Inflammatory macrophage treated with lipopolysaccharide for 4 hours (primary cell): ENCODE measurements at places on chromosomes 4 and X.

GRCh38 chr4:184234155-184234554 is 16.5 kb upstream of the ENPP6 start:
- DNase-seq = no peak

DNA sequence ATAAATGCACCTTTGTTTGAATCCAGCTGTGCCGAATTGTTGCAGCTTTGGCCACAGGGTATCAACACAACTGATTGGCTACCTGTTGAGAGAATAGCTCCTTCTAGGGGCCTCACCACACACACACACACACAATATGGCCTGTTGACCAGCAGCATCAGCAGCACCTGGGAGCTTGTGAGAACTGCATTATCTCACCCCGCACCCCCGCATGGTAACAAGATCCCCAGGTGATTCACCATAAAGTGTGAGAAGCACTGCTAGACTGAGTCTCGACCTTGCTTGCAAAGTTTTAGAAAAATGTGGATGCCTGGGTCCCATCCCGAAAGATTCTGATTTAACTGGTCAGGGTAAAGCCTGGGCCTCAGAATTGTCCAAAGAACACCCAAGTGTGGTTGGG is 176.9 kb upstream of the PRPS2 start:
- DNase-seq = no peak

DNA sequence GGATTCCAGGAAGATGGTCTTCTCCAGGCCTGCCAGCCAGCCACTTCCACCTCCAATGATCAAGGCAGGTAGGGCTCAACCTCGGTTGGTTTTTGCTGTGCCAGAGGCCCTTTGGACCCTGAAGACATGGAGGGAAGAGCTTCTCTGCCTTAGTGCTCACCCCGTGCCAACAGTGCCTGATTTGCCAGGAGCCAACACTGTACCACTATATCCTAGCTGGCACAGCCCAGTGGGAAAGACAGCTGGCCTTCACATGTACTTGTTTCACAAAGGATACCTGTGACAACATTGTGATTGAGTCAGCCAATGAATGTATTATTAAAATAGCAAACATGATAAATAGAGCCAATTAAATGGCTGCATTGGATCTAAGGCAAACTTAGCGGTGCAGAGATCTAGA is 51.9 kb upstream of the PRPS1 start:
- no peak for DNase-seq

- DNase-seq = no peak
These were observed 148.6 kb downstream of the EPHA5 start for GRCh38 chr4:65521666-65522065.

- DNase-seq = no peak
These were observed 519.2 kb downstream of the PCDH10 start for GRCh38 chr4:133668061-133668851.

DNA sequence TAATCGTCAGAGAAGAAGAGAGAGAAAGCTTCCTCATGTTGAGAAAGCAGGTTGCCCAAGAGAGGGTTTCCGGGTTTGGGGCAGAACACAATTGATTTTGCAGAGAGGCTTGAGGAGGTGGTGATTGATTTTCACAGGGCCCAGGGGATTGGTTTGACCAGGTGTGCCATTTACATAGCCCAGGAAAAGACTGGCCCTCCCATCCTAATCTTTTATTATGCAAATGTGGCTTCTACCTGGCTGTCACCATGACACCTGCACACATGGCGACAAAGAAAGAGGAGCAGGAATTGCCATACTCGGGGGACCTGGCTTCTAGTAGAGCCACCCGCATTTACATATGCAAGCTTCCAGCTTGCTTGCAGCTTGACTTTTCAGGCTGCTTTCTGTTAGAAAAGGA is 405.3 kb downstream of the PPP4R3C start:
- DNase-seq = no peak

GRCh38 chrX:123340696-123341095 is 156.6 kb downstream of the GRIA3 start:
- no peak for DNase-seq

DNA sequence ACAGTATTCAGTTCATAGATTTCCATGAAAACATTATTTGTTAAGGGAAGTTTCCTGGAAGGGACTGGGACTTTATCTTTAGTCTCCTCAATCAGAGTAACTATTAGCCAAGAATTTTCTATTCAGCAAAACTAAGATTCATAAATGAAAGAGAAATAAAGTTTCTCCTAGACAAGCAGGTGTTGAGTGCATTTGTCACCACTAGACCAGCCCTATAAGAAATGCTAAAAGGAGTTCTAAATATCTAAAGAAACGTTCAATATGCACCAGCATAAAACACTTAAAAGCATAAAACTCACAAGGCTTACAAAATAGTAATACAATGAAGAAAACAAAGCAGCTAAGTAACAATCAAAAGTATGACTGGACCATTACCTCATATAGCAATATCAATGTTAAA is 423.0 kb downstream of the TECRL start:
- no peak for DNase-seq

DNA sequence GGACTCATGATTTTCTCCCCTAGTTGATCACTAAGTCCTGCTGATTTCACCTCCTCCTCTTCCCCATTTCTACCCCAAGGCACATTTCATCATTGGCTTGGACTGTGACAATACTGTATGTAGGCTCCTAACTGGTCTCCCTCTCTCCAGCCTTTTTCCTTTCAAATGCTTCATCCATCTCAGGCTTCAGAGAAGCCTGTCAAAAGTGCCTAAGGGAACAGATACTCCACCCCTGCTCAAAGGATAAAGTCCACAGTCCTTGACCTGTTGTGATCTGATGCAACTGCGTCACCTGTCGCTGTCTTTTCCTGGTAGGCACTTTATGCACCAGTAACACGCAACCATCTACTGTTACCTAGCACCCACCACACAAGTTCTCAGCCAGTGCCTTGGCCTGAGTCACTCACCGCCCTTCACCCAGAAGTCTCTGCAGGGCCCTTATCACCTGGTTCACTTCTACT is 12.8 kb downstream of the SCARB2 start:
- peak; percentile 82 for DNase-seq

DNA sequence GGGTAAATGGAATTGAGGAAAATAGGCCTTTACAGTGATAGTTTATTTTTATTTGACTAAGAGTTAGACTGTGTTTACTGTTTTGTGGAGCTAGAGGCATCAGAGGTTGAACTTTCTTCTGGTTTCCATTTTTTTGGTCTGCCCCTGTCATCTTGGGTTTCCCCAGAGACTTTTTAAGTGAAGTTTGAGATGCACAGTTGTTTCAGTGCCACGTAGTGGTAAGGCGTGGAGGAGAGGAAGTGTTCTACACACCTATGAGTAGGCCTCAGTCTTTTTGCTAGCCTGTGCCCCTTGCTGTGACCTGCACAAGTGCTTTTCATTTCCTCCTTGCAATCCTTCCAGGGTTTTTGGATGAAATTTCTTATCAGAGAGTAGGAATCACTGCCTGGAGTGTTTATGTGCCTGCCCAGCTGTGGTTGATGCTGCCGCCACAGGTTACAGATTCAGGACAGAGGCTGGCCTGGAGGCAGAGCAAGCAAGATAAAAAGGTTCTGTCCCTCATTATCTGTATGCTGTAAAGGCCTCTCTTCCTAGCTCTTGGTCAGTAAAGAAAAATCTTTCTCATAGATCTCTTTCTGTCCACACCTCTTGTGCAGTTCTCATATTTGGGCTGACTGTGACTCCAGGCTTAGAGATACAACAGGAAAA is 12.5 kb upstream of the HSFX4 start:
- no peak for DNase-seq

GRCh38 chrX:145735036-145735435 is 82.6 kb upstream of the SLITRK2 start:
- no peak for DNase-seq

DNA sequence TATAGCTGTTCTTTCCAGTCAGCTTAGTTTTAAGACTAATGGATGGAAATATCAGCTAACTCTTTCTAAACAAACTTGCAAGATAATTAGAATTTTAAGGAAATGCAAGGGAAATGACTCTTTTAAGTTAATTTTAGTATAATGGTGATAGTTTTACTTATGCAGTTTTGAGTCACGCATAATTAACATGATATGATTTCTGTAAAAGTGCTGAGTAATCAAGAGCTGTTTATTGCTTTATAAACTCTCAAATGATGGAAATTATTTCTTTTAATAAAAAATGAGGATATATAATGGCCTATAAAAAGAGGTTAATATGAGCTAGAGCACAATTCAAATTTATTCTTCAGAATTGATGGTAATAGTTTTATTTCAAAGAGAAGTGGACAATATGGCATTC is 385.9 kb downstream of the GLUD2 start:
- DNase-seq = no peak

DNA sequence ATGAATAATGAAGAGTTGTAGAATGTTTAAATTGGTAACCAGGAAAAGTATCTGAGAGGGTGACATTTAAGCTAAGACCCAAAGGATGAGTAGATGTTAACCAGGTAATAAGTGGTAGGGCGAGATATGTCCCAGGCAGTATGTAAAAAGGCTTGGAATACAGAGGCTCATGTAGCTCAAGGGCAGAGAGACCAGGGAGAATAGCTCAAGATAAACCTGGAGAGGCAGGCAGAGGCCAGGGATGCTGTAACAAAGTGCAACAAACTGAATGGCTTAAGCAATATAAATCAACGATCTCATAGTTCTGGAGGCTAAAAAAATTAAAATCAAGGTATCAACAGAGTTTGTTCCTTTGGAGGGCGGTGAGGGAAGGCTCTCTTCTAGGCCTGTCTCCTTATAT is 660.8 kb downstream of the KLHL13 start:
- no peak for DNase-seq

DNA sequence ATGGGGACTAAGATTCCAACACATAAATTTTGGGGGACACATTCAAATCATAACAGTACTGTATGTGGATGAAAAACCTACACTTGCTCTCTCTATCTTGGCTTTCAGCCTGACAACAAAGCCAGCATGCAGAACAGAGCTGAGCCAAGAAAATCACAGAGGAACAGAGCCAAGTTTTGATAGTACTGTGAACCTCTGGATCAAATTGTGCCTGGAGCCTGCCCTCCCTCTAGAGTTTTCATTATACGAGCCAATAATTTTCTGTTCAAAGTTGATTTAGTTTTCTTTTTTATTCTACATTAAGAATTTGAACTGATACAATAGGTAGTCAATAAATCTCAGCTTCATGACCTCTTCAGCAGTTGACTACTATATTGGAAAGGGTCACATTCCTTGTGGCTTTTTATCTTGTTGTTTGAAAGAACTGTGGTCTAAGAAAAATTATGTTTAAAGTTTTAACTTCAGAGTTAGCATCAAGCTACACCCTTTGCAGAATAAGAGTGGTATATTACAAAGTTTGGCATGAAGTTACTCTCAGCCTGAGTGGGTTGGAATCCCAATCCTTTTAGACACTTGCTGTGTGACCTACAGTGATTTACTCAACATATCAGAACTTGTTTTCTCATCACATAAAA is 31.1 kb downstream of the GRID2 start:
- no peak for DNase-seq

- DNase-seq = no peak
These were observed 856.9 kb upstream of the FRG1 start for GRCh38 chr4:189083769-189084168.

- DNase-seq = no peak
These were observed 24.5 kb upstream of the CPEB2 start for GRCh38 chr4:14977830-14978229.

GRCh38 chrX:97397371-97397770 is 513.7 kb downstream of the RPA4 start:
- no peak for DNase-seq

- DNase-seq = no peak
These were observed 28.1 kb upstream of the MAMLD1 start for GRCh38 chrX:150334981-150335380.

DNA sequence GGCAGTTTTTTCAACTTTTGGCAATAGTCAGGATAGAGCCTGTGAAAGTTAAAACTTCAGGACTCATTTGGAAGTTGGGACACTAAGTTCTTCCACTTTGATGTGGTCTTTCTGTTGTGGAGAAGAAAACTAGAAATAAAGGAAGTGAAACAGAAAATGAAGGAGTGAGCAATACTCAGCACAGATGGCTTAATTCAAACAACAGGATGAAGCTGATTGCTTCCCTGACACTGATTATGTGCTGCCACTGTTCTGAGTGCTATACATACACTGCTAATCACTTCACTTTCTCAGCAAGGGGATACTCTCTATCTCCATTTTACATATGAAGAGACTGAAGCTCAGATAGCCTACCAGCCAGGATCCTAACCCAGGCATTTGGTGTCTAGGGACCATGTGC is 235.1 kb upstream of the CPEB2 start:
- peak; percentile 76 for DNase-seq

GRCh38 chrX:124086411-124086810 is 124.9 kb downstream of the STAG2 start:
- DNase-seq = no peak

DNA sequence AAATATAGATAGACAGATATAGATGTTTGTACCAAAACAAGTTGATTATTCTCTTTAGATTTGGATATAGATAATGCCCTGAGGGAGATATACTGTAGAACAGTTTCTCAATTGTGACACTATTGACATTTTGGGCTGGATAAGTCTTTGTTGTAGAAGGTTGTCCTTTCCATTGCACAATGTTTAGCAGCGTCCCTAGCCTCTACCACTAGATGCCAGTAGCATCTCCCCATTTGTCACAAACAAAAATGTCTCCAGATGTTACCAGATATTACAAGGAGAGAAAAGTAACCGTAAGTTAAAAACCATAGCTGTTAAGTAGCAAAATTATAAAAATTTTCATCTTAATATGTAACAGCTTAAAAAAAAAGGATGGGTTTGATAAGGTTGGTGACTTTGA is 2595.3 kb downstream of the ARAP2 start:
- no peak for DNase-seq

DNA sequence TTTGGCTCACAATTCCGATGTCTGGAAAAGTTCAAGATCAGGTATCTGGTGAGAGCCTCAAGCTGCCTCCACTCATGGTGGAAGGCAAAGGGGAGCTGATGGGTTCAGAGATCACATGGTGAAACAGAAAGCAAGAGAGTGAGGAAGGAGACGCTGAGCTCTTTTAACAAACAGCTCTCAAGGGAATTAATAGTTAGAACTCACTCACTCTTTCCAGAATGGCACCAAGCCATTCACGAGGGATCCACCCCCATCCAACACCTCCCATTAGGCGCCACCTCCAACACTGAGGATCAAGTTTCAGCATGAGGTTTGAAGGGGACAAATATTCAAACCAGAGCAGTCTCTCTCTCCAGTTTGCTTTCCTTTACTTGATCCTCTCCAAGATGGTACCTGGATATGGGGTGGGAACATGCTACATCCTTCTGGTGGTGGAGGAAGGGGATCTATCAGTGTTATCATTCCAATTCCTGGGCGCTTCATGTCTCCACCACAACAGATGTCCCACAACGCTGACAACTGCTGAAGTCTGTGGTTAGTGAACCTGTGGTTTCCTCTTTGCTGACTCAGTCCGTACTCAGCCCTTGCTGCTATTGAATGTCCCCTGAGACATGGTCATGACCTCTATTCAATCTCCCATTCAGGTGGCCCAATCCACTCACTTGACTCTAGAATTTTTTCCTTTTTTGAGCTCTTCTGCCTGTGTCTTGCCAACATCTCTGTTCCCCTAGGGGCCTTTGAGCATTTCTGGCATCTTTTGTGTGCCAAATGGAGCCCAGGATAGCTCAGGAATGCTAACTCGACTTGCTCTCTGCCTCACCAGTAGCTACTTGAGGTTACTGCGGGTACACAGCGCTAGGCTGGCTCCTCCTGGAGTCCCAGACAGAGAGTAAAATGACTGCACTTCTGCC is 395.2 kb downstream of the MID1IP1 start:
- peak; percentile 46 for DNase-seq

- peak; percentile 50 for DNase-seq
These were observed 25.4 kb downstream of the CLCN5 start for GRCh38 chrX:49947781-49948180.
